ENCODE measurements at places on chromosomes 6 and 20.

GRCh38 chr20:50919567-50919966, 11.7 kb downstream of the ADNP start:
- DNase-seq = no peak

- no peak for DNase-seq
Observed at GRCh38 chr20:16321291-16321690, 252.0 kb downstream of the KIF16B start.

- DNase-seq = no peak
Observed at GRCh38 chr6:135458051-135458450, 39.5 kb downstream of the AHI1 start.

DNA sequence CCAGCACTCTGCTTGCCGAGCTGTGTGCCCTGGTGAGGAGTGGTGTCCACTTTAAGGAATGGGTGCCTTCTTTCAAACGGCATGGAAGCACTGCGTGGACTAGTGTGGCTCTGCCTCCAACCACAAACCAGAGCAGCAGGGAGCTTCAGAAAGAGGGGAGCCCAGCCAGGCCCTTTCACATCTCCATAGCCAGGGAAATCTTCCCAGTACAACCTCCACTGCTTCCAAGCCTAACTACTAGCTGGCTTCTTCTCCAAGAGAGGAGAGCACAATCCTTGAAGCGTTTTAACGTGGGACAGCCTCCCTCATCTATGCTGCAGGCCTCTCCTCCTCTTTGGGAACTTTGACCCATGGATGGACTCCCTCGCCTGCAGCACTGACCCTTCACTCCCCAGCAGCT, 26.7 kb downstream of the TNXB start:
- no peak for DNase-seq

- no peak for DNase-seq
Observed at GRCh38 chr20:17610566-17611289, 40.9 kb downstream of the DSTN start.

DNA sequence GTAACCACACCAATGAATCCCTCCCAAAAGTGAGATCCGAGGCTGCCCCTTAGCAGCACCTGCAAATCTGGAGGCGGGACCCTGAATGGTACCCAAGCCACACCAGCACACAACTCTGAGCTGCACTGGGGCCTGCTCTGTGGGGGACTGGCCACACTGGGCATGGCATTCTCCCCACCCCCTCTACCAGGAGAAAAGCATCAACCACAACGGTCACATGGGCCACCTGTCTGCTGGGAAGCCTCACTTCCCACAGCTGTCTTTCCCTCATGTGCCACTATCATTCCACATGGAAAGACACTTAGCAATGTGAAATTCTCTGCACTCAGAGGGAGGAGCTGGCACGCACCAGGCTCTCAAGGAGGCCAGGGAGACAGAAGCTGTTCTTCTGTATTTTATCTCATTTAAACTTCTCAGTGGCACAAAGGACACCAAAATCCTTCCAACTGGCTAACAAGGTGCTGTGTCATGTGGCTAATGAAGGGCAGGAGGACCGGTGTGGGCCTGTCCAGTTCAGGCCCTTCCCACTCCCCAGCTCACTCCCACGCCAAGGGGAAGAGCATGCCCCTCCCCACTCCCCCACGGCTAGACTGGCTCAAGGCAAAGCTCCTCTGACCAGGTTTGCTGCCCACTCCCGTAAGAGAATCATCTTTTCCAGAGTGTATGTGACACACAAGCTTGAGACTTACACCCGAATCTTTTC, 19.0 kb downstream of the YTHDF1 start:
- DNase-seq = no peak

GRCh38 chr20:10597637-10598036, 76.2 kb downstream of the JAG1 start:
- no peak for DNase-seq

DNA sequence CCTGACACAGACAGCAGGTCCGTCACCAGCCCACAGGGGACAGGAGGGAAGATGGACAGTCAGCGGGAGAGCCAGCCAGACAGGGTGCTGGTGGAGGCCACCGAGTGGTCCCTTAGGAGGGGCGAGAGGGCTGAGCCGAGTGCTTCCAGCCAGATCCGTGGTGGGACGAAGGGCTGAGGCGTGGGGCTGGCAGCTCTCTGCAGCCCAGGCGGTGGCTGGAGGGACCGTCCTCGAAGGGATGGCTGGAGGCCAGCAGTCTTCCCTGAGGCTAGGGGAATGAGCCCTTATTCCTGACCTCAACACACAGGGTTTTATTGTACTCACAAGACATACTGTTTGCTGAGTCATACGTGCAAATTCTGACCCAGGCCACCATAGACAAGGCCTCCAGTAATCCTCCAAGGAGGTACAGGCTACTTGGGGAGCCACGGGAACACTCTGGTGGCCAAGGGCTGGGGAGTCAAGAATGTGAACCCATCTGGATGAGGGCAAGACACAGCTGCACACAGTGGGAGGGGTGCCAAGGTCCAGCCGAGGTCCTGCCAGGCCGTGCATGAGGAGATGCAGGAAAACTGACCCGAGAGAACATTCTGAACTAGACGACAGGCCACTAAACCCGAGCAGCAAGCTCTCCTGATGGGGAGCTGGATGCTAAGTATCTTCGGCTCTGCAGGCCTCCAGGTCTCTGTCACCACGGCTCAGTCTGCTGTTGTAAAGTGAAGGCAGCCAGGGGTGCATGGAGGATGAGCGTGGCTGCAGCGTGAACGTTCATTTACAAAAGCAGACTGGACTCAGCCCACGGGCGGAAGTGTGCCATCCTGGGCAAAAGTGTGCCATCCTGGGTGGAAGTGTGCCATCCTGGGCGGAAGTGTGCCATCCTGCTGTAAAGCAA, 242.5 kb downstream of the TTLL2 start:
- DNase-seq = no peak
